ENCODE measurements at places on chromosomes 13 and 19.

- DNase-seq, result no peak
Observed at GRCh38 chr13:81383444-81383843, 1042.5 kb upstream of the SPRY2 start.

- DNase-seq, result no peak
Observed at GRCh38 chr13:104114101-104114500, 1047.9 kb upstream of the SLC10A2 start.

- DNase-seq, result no peak
Observed at GRCh38 chr13:28131646-28132045, 6.7 kb upstream of the PAN3 start.

DNA sequence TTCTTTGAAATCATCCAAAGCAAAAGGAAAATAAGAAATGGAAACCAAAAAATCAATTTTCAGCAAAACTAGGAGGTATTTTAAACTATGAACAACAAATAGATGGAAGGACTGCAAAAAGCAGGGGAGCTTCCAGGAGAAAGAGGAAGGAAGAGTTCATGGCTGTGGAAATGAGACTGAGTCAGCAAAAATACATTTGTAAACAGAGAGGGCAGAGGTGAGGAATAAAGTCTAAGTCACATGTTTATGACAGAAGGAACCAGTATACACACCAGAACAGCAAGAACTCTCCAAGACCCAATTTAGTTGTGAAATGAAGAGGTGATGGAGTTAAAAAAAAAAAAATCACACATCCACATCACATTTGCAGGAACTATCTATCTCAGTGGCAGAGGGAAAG is 69.6 kb downstream of the RNASEH2B start:
- peak; percentile 80 for DNase-seq

DNA sequence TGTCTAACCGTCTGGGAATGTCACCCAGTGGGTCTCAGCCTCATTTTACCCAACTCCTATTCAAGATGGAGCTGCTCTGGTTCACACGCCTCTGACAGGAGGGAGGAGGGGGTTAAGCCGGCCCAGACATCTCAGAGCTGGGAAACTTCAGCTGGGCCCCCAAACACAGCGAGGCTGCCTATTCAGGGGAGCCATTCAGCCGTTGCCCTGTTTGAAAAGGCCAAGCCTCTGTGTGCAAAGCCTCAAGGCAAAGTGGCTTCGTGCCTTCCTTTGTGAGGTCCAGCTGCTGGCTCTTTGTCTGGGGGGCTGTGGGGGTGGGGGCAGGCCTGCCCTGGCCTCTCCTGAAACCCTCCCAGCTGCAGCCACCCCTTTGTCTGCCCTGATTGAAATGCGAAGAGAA is 147.4 kb downstream of the PTPRS start:
- DNase-seq, result no peak

GRCh38 chr13:98068521-98068920 is 74.4 kb upstream of the FARP1 start:
- no peak for DNase-seq

GRCh38 chr19:15170345-15170744 is 30.4 kb downstream of the NOTCH3 start:
- DNase-seq, result no peak
